ENCODE measurements at places on chromosomes 16 and 17.

GRCh38 chr17:16986391-16986790 is 14.5 kb upstream of the TNFRSF13B start:
- peak; percentile 43 for DNase-seq

GRCh38 chr16:63787014-63787413 is 1334.8 kb downstream of the CDH11 start:
- no peak for DNase-seq

DNA sequence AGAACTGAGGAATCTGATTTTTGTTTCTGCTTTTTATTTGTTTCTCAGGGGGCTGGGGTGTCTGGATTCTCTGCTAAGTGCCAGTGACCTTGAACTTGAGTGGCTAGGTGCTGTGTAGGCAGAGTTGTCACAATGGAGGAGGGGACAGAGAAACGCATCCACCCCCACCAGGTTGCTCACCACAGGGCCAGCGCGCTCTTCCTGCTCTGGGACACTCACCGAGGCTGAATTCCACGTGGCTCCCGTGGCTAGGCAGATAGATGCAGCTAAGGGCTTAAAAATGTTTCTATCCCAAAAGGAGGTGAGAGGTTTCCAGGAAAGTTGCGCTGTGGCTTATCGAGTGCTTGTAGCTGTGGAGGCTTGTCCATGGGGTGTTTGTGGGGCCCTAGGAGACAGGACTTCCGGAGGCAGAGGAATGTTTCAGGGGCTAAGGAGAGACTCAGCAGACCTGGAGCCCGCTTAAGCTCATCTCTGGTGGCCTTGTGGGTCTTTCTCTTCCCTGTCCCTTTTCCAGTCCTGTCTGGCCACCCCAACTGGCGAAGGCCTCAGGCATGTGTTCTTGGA is 36.8 kb downstream of the ADCY7 start:
- no peak for DNase-seq

GRCh38 chr17:19318611-19319010 is 43.9 kb downstream of the B9D1 start:
- no peak for DNase-seq

DNA sequence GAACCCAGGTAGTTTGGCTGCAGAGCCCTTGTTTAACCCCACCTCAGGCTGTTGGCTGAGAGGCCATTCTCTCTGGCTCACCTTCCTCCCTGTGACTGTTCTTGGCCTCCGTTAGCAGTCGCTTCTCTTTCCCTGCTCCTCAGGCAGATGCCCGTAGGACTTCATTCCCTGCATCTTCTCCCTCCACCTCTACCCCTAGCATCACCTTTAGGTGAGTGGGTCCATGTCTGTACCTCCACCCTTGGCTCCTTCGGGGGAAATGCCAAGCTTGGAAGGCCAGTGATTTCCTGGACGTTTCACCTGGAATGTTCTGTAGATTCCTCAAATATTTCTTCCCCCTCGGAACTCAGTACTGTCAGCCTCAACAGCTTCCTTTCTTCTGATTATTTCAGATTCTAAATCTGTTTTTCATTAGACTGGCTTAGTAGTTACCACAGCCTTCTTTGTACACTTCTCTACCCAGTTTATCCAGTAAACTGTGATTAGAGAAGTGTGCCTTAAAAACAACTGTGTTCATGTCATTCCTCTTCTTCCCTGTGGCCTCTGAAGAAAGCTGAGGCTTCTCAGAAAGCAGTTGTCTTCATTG is 227.9 kb downstream of the MSI2 start:
- peak; percentile 49 for DNase-seq

GRCh38 chr17:19752216-19753050 is 4.3 kb upstream of the ALDH3A1 start:
- DNase-seq, result no peak

DNA sequence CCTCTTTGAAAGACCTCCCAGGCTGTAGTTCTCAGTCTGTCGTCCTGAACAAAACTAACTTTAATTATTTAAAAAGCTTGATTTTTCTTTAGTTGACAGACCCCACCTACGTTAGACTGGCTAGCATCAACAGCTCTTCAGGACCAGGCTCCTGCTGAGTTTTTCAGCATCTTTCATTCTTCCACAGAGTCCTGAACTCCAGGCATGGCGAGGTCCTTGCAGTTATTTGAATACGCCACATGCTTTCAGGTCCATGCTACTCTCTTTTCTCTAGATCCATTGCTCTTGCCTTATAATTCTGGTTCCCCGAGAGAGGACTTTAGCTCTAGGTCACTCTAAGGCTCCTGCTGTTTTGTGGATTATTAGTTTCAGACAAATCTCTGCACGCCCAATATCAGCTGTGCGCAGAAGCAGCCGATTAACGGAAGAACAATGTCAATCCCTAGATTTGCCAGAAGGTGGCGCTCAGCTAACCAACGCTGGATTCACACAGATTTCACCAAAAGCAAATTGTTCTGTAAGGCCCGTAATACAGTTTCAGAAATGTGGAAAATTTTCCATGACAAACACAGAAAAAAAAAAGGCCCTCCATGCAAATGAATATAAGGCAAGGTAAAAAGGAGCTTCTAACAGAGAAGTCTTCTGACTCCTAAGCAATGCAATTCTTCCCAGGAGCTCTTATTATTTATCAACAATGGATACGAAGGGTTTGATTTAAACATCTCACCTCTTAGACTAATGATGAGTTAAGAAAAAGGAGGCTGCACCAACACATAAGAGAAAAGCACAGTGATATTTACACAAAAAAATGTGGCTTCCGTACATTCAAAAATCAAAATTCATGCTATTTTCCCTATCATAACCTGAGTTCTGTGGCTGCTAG is 33.5 kb upstream of the BCO1 start:
- DNase-seq, result peak; percentile 52

GRCh38 chr17:42179911-42180410 is 981 bp downstream of the KCNH4 start:
- DNase-seq, result peak; percentile 31

- no peak for DNase-seq
These were observed 1.0 kb downstream of the MED1 start for GRCh38 chr17:39450051-39450450.

All from EL (cell line).